ENCODE measurements at places on chromosomes 13 and 19.

DNA sequence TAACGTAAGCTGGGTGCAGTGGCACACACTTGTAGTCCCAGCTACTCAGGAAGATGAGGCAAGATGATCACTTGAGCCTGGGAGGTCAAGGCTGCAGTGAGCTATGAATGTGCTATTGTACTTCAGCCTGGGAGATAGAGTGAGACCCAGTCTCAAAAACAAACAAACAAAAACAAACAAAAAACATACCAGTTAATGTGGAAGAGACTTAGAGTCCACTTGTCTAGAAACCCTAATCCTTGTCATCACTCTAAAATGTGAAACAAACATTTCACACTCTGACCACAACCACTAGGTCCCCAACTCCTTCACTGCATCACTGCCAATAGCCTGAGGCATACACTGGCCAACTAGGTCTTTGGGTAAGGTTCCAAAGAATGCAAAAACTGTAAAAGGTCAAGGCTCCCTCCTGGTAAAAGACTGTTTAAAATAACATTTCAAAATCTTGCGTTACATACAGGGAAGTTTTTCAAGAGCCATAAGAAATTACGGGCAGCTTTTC lies 28.6 kb upstream of the CYP2B6 start:
- no peak for DNase-seq

DNA sequence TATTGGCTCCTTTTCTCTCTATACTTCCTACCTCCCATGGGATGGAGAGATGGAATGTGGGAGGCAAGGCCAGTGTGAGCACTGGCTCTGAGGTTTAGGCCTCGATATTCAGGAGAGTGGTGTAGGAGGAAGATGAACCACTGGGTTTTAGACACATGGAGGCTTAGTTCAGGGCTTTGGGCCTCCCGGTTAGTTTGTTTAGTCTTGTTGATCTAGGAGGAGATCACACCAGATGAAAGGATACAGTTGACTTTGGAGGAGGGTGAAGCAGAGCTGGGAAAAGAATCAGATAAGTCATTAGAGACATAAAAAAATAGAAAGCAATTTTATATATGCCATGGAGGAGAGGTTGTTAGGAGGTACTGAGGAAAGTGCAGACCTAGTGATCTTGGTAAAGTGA lies 30.9 kb downstream of the RNASEH2B start:
- no peak for DNase-seq

DNA sequence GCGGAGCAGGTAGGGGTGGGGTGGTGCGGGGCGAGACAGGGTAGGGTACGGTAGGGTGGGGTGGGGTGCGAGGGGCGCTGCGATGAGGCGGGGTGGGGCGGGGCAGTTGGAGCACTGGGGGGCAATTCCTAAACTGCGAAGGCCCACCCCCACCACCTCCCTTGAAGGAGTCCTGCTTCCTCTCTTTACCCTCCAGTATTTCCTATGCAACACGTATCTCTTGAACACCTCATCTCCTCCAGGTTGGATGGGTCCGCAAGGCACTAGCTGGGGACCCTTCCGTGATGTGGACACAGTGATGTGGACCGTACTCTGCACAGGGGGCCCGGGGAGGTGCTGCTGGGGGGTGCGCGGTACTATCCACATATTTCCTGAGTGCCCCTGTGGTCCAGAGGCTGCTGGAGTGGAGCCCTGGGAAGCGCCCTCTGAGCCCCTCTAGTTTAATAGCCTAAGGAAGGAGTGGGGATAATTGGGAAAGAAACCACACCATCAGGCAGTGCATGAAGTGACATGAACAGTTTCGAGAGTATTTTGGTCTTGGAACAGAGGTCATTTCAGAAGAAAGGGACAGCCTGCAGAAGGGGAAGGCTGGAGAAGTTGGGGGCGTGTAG lies 1.1 kb downstream of the IL17D start:
- DNase-seq = no peak

- DNase-seq = no peak
Observed at GRCh38 chr13:106520251-106521054, 15.0 kb downstream of the EFNB2 start.

- DNase-seq = no peak
Observed at GRCh38 chr13:101711307-101712025, 259.0 kb downstream of the ITGBL1 start.

GRCh38 chr13:28532388-28533124 lies 37.6 kb upstream of the FLT1 start:
- DNase-seq = peak; percentile 12

GRCh38 chr19:46718157-46718933 lies 1.4 kb upstream of the PRKD2 start:
- peak; percentile 83 for DNase-seq

DNA sequence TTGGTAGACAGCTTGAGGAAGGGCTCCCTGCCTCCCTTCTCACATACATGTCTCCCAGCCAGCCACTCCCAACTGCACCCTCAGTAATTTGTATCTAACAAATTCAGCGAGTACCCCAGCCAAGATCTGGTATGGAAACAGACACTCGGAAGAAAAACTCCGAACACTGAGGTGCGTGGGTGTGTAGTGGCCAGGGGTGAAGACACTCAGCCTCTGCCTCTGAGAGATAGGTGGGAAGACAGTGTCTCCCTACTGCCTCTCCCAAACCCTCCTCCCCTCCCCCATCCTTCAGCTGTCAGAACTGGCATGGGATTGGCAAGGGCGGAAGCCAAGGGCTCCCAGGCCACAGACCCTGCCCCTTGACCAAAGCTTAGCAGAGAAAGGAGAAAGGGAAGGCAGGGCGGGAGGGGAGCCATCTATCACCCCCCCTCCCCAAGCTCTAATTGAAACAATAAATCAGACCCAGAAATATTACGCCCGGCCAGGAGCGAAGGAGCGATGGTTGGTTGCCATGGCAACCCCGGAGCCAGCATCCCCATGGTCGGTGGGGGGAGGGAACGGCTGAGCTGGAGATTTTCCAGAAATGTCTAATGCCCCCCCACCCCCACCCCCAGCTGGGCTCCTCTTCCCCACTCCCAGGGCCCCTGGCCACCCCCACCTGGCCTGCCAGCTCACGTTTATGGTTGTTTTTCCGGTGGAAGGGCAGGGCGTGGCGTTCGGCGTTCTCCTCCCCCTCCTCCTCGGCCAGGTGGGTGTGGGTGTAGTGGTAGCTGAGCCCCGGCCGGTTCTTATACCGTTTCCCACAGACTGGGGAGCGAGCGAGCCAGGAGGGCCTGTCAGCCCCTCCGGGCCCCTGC lies 7.0 kb downstream of the DPF1 start:
- DNase-seq = no peak

DNA sequence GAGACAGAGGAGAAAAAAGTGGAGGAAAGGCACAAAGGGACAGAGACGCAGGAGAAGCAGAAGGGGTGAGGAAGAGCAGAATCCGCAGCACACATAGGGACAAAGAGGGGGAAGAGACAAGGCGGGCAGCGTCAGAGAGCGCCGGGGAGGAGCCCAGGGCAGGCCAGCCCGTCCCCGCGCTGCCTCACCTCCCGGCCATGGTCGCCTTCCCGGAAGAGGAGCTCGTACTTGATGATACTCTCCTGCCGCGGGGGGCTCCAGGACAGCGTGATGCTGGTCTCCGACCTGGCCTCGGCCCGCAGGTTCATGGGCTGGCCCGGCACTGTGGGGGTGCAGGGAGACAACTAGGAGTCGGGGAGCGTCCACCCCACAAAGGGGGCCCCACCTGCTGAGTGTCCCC lies 100.6 kb downstream of the PTPRS start:
- DNase-seq = no peak

- no peak for DNase-seq
Observed at GRCh38 chr13:41457589-41458186, 338 bp downstream of the RGCC start.

DNA sequence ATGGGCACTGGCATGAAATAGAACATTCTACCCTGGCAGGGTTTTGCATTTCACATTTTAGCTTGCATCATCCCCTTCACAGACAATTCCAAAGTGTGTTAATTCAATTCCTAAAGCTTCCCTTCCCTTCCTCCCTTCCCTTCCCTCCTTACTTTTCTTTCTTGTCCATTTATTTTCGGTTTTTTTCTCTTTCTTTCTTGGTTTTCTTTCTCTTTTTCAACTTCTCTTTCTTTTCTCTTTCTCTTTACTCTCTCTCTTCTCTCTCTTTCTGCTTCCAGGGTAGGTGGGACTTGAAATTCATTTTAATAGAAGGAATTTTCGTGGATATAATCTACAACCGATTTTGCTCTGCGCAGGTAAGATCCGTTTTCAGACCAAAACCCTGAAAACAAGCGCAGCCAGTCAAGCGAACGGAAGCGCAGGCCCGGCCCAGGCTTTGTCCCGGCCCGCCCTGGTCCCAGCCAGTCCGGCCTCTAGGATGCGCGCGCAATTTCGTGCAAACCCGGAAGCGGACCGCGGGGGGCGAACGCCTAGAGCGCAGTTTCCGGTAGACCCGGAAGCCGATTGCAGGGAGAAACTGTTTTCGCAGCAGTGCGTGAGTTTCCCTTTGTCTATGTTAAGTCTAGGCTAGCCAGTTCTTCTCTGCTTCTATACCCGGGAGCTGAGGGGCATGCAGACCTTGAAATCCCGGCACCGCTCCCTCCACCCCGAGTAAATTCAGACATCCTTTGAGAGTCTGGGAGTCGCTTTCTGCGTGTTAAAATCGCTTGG lies at the start of gene ZNF528:
ZNF528 (plus strand) TSS at position 540 of the 771 bp plus-strand sequence. CDS start 4,165 bp downstream, outside the sequence.
- DNase-seq = peak; percentile 90

- no peak for DNase-seq
Observed at GRCh38 chr13:40116008-40116407, 460.5 kb downstream of the COG6 start.

GRCh38 chr13:70172946-70173597 lies 64.8 kb upstream of the KLHL1 start:
- no peak for DNase-seq

DNA sequence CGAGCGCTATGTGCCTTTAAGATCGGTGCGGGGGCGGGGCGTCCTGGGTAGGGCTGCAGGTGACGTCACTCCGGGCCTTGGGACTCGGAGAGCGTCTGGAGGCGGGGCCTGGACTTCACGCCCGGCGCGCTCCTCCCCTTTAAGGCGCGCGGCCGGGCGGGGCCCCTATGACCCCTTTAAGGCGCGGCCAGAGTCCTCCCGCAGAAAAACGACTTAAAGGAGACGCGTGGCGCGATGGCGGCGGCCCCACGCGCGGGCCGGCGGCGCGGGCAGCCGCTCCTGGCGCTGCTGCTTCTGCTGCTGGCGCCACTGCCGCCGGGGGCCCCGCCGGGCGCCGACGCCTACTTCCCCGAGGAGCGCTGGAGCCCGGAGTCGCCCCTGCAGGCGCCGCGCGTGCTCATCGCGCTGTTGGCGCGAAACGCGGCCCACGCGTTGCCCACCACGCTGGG lies at the start of gene COLGALT1:
COLGALT1 (plus strand) TSS at position 170 of the 449 bp plus-strand sequence; CDS start at position 235, 65 bp downstream.
- peak; percentile 97 for DNase-seq

DNA sequence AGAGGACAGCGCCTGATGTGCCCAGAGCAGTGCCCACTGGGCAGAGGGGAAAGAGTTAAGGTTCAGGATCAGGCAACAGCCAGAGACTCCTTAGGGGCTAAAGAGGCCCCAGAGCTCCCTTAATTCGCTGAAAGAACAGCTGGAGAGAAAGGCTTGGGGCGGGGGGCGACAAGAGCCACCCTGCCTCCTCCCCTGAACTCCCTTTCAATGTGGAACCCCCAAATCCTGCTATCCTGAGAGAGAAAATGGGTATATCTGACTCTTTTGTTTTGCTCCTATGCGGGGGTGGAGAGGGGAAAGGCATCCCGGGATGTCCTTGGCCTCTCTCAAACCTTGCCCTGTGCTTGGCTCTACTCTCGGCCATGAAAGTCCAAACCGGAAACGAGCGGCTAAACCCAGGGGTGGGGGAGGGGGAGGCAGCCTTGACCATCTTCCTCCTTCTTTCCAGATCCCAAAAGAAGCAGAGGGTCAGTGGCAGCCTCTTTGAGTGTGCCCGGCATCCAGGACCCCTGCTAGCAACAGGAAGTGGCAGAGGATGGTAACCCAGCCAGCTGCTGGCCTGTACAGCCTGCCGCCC lies 4.7 kb downstream of the PRKACA start:
- DNase-seq = no peak

- no peak for DNase-seq
Observed at GRCh38 chr13:83333614-83334388, 548.5 kb downstream of the SLITRK1 start.

GRCh38 chr13:61833228-61833627 lies 417.6 kb upstream of the PCDH20 start:
- no peak for DNase-seq

DNA sequence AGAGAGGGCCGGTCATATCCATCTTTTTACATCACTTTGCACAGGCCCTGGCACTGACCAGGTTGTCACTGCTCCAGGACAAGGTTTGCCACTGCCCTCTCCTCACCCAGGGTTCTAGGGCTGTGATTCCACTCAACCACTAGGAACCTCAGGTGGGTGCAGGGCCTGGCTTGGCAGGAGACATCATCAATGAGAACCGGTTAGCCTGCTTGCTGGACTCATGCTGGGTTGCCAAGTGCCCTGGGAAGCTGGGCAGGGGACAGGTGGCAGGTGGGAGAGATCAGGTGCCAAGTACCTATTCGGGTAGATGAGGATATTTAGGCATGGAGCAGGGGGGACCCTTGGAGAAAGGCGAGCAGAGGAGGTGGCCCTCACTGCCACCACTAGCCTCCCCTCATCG lies 4.2 kb upstream of the CERS4 start:
- DNase-seq = no peak

- peak; percentile 95 for DNase-seq
Observed at GRCh38 chr19:13102666-13103580, at the start of gene LYL1. LYL1 (minus strand) TSS chr19:13102858; CDS start chr19:13101171, 1,687 bp downstream.

GRCh38 chr19:40147693-40148347 lies 43.4 kb upstream of the MAP3K10 start:
- DNase-seq = no peak

GRCh38 chr13:52118095-52118494 lies 10.8 kb downstream of the NEK5 start:
- no peak for DNase-seq

- no peak for DNase-seq
Observed at GRCh38 chr13:52765611-52766390, 26.2 kb upstream of the CNMD start.

DNA sequence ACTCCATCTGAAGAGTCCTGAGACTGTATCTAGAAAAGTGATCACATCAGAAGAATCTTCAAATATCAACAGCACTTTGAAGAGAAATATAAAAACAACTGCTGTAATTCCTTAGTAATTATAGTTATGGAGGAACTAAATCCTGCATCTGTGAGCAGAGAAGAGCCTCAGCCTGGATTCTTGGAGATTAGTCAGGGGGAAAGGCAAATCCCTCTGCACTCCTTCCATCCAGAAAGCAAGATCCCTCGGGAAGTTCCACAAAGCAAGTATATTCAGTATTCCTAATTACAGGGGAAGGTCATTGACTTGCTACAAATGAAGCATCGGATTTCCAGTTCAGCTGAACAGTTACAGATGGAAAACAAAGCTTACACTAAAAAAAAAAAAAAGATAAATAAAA lies 256.6 kb upstream of the IPO5 start:
- no peak for DNase-seq

GRCh38 chr19:42370068-42370520 lies 20.0 kb downstream of the CNFN start:
- no peak for DNase-seq

DNA sequence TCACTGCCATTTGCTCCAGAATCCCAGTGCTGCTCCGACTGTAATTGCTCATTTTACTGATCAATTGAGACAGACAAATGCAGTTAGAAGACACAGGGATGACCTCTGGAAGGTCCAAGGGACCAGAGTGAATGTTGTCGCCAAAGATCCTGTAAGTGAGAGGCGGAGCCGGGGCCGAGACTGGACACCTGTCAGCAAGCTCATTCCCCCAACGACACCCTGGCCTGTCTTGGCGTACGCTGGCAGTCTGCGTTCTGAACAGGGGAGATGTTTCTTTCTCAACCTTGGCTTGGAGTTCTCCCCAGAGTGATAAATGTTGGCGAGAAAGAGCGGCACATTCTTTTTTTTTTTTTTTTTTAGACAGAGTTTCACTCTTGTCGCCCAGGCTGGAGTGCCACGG lies 24.2 kb downstream of the GADD45B start:
- DNase-seq = no peak

GRCh38 chr13:101283782-101284181 lies 132.5 kb downstream of the NALCN start:
- DNase-seq = no peak

Measured in naive B cell (primary cell).